ENCODE measurements at places on chromosomes 3 and 15. TPM values are rescaled to one million over a fixed set of nuclear protein-coding genes. Genes with fewer than 3 reads are reported as not detected.

GRCh38 chr15:92028389-92028724 lies 174.8 kb downstream of the SLCO3A1 start:
- DNase-seq = no peak

The NEO1 gene
- 40.9 TPM for total RNA-seq

The SCN11A gene
- total RNA-seq = not detected

The PLS1 gene
- 2.0 TPM for total RNA-seq

The SPTBN5 gene
- total RNA-seq = 2.2 TPM

The NOX5 gene
- total RNA-seq = not detected

Data from chondrocyte (in vitro differentiated cells).